ENCODE measurements at places on chromosomes 1 and 21.

- no peak for DNase-seq
Observed at GRCh38 chr1:11473491-11474034, 5.4 kb upstream of the DISP3 start.

DNA sequence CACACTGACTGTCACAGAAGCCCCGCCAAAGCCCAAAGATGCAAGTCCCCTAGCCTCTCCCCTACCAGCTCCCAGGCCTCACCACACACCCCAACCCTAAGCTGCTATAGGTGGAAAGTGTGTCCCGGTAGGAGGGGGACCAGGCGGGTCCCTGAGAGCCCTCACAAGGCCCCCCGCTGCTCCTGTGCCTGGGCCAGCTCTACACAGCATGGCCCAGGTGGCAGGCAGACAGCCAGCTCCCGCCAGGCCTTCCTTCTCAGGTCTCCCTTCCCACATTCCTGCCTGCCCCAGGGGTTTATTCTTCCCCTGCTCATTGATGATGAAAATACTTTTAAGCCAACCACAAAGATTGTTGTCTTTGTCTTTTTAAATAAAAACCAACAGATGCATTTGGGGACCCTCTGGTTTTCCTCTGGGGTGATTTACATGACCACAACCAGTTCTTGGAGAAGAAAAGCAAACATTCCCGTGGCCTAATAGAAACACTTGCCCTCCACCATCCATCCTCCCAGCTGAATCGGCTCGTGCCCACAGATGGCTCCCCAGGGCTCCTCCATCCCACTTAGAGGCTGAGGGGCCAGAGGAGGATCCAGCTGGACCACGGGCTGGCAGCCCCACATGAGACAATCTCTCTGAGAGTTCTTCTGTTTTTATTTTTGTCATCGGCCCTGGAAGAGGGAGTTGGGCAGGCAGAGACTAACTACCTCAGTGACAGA is 93.1 kb downstream of the DMRTB1 start:
- DNase-seq: no peak

DNA sequence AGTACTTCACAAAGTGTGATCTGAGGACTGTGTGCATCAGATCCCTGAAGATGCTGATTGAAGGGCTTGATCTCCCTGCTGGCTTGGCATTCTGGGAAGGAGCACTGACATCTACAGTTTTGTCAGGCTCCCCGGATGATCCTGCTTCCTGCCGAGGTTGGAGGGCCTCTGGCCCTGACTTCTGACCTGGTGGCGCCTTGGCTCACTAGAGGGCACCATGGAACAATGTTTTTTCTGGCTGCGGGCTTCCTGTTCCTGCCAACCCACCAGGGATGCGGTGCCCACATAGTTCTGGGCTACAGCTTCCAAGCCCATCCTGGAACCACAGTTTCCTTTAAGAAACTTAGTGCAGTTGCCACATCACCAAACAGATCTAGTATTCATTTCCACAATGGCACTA is 38.8 kb upstream of the RASAL2 start:
- DNase-seq: peak; percentile 28

DNA sequence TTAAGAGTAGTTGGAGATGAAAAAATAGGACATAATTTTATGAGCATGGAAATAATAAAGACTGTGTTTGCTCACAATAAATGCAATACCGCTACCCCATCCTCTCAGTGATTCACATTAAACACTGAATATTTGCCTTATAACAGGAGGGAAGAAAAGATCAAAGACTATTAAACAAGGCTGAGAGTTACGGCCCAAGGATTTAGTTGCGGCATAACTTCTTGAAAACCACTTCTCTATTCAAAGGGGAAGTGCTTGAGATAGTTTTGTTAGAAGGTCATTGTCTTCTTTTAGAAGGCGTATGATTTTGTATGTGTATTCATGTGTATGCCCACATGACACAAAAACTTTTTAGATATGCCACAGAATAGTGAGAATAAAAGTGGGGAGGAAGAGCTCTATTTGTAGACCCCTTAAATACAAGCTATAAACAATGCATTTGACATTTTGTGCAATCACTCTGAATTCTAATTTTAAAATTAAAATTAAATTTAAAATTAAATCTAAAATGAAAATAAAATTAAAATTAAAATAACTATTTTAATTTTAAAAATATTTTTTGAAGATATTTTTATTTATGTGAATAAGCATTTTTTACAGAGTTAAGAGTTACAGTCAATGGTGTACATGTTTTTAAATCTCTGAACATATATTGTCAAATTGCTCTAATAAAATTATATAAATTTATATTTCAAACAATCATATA is 986.6 kb upstream of the ADAMTS5 start:
- no peak for DNase-seq

DNA sequence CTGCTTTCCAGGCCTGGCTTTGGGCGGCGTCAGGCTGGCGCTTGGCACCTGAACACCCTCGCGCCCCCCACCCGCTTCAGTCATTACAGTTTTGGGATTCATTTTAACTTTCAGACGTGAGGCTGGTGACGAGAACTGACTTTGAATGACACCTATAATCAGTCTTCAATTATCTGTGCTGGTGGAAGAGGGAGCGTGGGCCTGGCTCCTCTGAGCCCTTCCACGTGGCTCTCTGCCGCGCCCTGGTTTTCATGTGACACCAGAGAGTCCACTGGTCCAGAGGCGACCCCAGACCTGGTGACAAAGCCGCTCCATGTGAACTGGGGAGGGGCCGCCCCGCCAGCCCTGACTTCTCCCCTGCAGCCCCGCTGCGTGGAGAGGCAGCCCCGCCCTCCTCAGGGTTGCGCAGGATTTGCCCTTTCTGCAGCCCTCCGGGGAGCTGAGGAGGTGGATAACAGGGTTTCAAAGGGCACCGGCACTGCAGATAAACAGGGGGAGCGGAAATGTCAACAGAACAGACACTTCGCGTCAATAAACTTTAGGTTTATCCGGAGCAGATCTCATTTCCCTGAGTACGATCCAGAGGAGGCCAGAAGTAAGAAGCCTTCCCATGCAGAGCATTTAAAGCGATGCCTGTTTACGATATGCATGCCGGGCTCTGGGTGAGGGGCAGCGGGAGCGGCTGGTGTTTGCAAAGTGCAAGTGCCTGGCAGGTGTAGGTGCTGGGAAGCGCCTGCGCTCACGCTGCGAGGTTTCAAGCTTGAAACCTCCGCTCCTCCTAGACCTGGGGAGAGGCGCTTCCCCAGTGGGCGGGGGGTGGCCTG is 56.4 kb downstream of the AJAP1 start:
- peak; percentile 50 for DNase-seq

DNA sequence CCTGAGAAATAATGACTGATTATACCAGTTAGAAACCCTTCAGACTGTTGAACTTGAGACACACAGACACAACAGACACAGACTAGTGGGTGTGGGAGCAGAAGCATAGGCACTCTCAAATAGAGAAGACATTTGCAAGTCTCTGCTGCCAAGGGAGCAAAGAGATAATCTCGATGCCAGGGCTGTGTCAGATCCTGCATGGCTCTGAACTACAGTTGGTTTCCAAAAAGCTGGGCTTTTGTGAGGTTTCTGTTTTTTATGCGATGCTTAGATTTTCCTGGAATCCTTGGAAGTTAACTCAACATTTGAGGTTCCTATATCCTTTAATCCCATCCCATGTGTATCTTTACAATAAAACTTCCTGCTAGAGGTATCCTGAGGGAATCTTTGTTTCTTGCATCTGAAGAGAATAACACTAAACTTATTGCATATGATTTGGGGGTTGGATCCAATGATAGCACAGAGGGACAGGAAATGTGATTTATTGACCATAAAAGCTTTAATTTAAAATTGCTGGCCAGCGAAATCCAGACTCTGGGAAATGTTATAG is 236.4 kb downstream of the SPATA17 start:
- DNase-seq: no peak

- peak; percentile 73 for DNase-seq
Observed at GRCh38 chr1:110615548-110616130, 9.5 kb upstream of the KCNA2 start.

GRCh38 chr1:242525360-242525722 is 844 bp upstream of the PLD5 start:
- no peak for DNase-seq

- peak; percentile 82 for DNase-seq
Observed at GRCh38 chr21:41703857-41704501, 62.9 kb downstream of the RIPK4 start.

DNA sequence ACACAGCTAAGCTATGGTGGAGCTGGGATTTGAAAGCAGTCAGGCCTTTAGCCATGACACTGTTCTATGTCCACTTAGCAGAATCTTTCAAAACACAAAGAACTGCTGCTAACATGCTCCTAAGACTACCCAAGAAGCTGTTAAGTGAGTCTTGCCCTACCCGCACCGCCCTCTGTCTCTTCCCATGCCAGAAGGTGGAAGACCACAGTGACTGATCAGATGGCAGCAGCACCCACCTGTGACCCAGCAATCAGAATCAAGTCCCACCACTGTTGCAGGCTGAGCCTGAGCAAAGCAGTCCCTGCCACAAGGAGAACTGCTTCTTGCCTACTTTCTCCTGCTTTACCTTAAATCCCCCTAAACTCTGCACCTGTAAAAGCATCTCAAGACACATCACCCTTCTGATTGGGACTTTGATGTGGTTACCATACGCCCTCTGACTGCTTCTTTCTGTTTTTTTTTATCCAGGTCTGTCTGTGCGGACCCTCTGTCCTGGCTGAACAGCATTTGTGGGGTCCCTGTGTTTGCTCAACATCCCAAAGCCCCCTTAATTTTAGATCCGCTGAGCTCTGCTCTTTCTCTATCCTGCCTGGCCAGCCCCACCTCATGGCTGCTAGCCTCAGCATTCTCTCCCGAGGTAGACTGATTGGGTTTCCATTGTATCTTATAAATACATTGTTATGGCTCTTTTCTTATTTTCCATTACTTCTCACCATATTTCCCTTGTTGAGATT is 16.0 kb downstream of the IRF2BP2 start:
- no peak for DNase-seq

- DNase-seq: no peak
Observed at GRCh38 chr1:187504779-187505178, 676.0 kb downstream of the PLA2G4A start.

GRCh38 chr1:203504400-203505250 is 10.7 kb downstream of the OPTC start:
- peak; percentile 93 for DNase-seq

- no peak for DNase-seq
Observed at GRCh38 chr21:46046471-46046870, 51.4 kb upstream of the COL6A2 start.

DNA sequence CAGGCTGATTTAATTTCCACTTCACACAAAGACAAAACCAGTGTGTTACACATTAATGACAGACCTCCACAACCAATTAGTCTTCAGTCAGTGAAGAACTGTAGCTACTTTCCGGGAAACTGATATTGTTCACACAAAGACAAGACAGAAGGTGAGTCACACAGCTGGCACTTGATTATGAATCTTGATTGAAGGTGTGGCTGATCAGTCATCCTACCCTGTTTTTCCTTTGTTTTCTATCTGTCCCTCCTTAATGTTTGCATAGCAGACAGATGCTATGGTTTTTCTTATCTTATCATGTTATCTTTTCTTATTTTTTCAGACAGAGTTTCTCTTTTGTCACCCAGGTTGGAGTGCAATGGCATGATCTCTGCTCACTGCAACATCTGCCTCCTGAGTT is 185.1 kb upstream of the GREM2 start:
- no peak for DNase-seq

DNA sequence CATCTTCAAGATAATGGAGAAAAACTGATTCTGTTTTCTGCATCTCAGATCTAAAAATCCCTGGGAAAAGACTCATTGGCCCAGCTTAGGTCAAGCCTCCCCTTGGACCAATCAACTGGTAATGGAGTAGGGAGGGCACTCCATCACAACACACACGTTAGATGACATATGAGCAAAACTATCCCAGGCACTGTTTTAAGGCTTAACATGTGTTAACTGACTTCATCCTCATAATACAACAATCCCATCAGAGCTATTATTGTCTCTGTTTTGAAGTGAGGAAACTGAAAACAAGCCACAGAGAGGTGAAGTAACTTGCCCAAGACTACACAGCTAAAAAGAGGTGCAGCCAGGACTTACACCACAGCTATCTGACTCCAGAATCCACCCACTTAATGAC is 14.7 kb upstream of the CITED4 start:
- DNase-seq: no peak

DNA sequence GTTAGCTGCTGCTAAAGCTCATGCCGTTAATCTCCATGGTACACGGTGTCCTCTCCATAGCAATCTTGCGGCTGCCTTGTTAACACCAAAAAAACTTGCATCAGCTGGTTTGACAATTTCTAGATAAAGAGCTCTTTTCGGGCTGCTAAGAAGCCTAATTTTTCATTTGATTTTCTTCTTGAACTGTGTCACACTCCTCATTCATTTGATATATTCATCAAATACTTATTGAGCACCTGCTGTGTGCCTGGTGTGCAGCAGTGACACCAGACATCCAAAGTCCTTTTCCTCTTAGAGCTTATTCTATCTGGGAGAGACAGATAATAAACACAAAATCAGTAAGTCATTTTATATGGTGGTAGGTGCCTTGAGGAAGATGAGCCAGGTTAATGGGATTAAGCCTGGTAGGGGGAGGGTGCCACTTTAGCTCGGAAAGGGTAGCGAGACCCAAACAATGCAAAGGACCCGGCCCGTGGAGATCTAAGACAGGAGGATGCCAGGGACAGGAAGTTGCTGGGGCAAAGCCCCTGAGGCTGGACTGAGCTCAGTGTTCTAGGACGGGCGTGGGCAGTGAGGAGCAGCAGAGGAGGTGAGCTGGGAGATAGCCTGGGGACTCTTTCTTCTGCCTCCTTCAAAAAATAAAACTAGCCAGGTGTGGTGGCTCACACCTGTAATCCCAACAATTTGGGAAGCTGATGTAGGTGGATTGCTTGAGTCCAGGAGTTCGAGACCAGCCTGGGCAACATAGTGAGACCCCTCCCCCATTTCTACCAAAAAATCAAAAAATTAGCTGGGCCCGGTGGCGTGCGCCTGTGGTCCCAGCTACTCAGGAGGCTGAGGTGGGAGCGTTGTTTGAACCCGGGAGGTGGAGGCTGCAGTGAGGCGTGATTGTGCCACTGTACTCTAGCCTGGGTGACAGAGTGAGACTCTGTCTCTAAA is 50.7 kb upstream of the LGALS8 start:
- no peak for DNase-seq

- DNase-seq: no peak
Observed at GRCh38 chr1:211933946-211934714, 101.2 kb downstream of the INTS7 start.

- no peak for DNase-seq
Observed at GRCh38 chr21:26064506-26064905, 106.1 kb downstream of the APP start.

GRCh38 chr1:224489534-224490365 is 55.2 kb upstream of the WDR26 start:
- DNase-seq: no peak

DNA sequence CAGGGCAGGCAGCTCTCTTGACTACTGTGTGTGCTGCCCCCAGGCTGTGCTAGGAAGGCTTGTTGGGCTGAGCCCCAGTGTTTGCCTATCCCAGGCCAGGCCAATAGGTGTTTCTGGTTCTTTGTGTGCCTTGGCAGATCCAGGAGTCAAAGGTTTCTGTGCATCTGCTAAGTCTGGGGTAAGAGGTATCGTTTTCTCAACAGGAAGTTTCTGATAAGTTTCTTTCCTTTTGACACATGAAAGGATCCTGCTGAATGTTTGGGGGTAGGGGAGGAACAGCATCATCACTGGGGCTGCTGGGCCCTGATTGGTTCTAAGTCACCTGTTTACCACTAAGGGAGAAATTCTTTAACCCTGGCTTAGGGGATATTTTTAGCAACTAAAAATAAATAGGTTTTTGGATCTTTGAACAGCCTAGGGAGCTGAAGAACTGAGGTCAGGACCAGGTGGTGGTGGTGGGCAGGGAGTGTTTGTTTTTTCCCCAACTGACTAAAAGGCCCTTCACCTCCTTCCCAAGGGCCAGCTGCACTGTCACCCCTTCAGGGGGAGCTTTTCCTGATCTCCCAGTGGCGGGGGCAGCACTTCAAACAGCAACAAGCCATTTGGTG is 85.1 kb downstream of the KCNN3 start:
- peak; percentile 50 for DNase-seq
